ENCODE measurements at places on chromosomes 12 and 14.

GRCh38 chr12:2844786-2845185 lies 10.0 kb upstream of the NRIP2 start:
- DNase-seq, result peak; percentile 60

DNA sequence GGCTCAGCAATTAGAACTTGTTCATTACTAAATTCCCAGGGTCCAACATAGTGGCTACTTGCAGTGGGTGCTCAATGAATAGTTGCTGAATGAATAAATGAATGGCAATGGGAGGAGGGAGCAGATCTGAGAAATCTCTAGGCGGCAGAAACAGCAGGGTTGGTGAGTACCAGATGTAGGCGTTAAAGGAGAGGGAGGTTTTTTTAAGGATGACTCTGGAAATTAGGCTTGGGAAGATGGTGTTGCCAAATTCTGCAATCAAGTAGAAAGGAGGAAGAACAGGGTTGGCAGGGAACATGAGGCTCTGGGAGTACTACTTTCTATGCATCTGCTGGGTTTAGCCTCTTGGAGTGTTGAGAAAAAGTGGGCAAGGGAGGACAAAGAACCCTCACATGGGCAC lies 207.1 kb downstream of the APAF1 start:
- no peak for DNase-seq

DNA sequence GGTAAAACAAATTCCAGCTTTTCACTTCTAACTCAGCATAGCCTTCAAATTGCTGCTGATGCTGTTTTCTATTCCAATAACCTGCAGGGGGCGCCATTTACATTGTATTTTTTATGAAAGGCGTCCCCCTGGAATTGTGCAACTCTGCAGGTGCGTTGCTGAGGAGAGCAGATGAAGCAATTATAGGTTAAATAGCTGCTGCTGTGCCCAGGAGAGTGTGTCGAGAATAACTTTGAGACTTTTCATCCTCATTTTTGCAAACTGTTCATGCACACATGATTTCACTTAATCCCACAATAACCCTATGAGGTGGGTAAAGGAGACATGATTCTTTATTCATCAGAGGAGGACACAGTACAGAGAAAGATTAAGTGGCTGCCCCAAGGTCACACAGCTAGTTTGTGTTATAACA lies 75.7 kb downstream of the MYRFL start:
- no peak for DNase-seq

GRCh38 chr12:49870501-49871262 lies 27.8 kb upstream of the BCDIN3D start:
- peak; percentile 20 for DNase-seq

DNA sequence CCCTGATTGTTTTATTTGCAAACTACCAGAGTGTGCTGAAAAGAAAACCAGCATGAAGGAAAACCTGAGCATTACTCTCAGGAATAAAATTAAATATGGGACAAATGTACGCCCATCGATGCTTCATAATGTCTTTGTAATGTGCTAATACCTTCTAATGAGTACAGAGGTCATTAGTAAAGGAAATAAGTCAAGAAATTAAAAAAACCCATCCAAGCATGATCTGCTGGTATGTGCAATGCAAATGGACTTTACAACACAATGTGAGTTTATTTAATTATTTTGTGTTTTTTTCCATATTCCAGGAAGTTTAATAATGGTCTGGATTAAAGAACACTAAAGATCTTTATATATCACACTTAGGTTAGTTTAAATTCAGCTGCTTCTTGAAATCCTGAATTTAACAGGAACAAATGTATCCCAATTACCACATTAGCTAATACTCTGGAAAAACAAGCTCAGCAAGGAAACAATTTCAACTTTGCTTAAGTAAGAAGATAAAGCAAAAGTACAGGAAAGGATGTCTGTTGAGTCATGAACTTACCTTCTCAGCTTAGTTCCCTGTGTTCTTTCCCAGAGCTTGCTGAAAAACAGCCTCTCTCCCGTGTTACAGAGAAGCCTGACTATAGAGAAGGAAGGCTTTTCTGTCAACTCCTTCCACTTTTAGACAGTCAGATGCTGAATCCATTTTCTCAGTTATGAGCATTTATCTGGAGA lies 179.3 kb upstream of the TMEM260 start:
- no peak for DNase-seq

- DNase-seq, result no peak
Measured at GRCh38 chr12:48374164-48374563, 23.4 kb upstream of the ZNF641 start.

- no peak for DNase-seq
Measured at GRCh38 chr14:50529288-50530179, 2.8 kb downstream of the MAP4K5 start.

- no peak for DNase-seq
Measured at GRCh38 chr12:4134448-4135263, 138.9 kb upstream of the CCND2 start.

GRCh38 chr12:82740129-82741000 lies 53.7 kb downstream of the TMTC2 start:
- DNase-seq, result no peak

GRCh38 chr14:88553886-88554456 lies 836 bp downstream of the PTPN21 start:
- DNase-seq, result no peak

DNA sequence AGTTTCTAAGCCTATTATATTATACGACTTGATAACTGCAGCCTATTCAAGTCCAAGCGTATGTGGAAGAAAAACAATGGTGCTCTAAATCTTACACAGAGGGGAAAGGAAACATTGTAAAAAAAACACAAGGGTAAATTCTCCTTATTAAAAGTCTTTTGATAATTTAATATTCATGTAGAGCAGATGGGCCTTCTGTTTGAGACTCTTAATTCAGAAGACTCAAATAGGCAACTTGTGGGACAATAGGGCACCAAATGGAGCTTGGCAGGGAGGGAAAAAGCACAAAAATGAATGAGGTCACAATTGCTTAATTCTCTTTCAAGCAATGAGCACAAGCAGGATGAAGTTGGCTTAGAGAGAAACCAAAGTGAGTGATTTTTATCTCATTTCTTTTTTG lies 159.4 kb downstream of the NELL2 start:
- no peak for DNase-seq

All from posterior vena cava (tissue), 2 donors.